ENCODE measurements at places on chromosomes 13 and 19. TPM values are rescaled to one million over a fixed set of nuclear protein-coding genes. Genes with fewer than 3 reads are reported as not detected.

Gene RFC3
- polyA plus RNA-seq, result 9.8 TPM

Gene FGF21
- not detected for polyA plus RNA-seq

Gene PSG1
- polyA plus RNA-seq, result 0.67 TPM

Gene PSG2
- polyA plus RNA-seq, result not detected

Gene OLFM4
- 0.66 TPM for polyA plus RNA-seq

Gene ZNF606
- polyA plus RNA-seq, result 5.3 TPM

Gene SYNGR4
- polyA plus RNA-seq, result not detected

Gene PSG7
- polyA plus RNA-seq, result not detected

Gene GJB2
- polyA plus RNA-seq, result not detected

Gene ADGRE3
- not detected for polyA plus RNA-seq

Gene MBD3L2
- polyA plus RNA-seq, result not detected

Gene CLEC11A
- 6.0 TPM for polyA plus RNA-seq

Gene APOE
- polyA plus RNA-seq, result 10.7 TPM

Gene ADAMTS10
- not detected for polyA plus RNA-seq

Gene CNFN
- polyA plus RNA-seq, result 10.5 TPM

Gene FFAR2
- polyA plus RNA-seq, result not detected

Gene S1PR5
- polyA plus RNA-seq, result not detected

Gene ATP5F1D
- 78.2 TPM for polyA plus RNA-seq

Gene SYCN
- not detected for polyA plus RNA-seq

Gene PODNL1
- not detected for polyA plus RNA-seq

Gene NHLRC3
- polyA plus RNA-seq, result 9.2 TPM

Gene ONECUT3
- polyA plus RNA-seq, result not detected

Gene TNNI3
- not detected for polyA plus RNA-seq

Gene CEBPA
- polyA plus RNA-seq, result not detected

Data from Purkinje cell (primary cell).